ENCODE measurements at places on chromosomes 16 and 17.

GRCh38 chr16:6482696-6483468, 849.8 kb upstream of the RBFOX1 start:
- no peak for DNase-seq

- DNase-seq: no peak
Observed at GRCh38 chr16:89584768-89585549, 9.4 kb downstream of the CPNE7 start.

DNA sequence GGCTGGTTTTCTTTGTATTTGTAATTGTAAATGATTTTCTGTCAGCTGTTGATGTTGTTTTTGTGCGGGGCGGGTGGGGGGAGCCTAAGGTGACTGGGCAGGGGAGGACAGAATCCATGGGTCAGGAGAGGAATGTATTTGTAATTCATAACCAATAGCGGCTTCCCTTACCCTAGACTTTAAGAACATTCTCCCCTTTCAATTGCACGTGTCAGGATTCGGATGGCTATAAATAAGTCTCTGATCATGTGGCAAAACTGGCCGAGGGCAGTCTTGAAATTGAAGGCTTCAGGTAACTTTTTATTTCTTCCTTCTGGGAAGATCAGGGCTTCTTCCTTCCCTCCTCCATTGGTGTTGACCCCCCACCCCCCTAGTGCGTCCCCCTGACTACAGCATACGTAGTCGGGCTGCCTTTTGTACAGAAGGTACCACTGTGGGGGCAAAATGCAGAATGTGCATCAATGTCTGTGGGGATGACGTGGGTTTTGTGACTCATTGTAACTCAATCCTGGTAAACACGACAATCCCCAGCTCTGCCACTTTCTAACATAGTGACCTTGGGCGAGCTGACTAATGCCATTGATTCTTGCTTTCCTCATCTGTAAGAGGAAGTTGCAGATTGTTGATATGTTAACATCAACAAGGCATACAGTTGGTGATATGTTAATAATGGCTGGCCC, 16.2 kb downstream of the MARCHF10 start:
- no peak for DNase-seq

DNA sequence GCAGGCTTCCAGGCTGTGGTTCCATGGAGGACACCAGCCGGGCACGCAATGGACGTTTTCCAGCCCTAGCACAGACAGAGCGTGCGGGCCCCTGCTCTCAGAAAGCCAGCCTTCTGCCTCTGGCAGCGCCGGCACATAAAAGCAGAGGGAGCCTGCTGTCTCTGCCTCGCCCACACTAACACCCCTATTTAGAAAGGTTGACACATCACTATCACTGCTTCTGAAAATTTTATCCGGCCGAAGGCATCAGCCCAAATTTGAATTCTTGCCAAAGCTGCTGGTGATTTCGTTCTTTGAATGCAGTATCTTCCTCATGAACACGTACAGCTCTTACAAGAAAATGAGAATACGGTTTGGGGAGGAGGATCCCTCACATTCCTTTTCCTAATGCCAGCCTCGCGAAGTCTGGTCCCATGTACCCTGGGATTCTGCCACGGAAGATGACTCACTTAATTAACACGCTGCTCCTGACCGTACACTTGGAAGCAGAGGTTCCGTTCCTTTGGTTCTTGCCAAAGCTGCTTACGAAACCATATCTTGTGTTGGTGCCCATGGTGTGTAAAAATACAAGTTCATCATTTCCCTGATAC, 1.3 kb upstream of the RAB11FIP3 start:
- DNase-seq: no peak

DNA sequence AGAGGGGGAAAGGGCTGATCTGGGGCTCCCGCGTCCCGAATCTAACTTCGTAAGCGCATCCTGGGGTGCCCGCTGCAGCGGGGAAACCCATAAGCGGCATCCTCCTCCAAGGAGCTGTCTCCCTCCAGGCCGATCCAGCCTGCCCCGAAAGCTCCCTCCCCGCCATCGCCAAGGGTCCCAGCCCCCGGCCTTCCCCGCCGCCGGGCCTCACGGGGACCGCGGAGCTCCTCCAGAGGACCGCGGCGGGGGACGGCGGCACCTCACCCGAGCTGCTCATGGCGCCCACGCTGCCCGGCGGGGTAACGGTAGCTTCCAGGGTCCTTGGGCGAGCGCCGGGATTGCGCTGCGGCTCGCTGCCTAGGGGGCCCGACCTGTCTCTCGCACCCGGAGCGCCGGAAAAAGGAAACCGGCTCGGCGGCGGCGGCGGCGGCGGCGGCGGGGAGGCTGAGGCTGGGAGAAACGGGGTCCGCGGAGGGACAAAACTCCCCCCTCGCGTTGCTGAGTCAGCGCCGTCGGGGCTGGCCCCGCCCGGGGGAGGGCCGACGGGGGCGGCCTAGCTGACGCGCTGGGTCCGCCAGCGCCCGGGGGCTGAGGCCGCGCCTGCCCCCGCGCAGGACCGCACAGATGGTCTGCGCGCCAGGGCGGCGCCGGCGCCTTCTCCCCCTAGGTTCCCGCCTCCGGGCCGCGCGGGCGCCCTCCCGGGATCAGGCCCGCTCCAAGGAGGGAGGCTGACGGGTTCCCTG, at the start of gene BLMH:
TSS of gene BLMH (minus strand) at position 402 of the 743 bp plus-strand sequence. CDS start at position 277, 125 bp downstream.
- peak; percentile 91 for DNase-seq

DNA sequence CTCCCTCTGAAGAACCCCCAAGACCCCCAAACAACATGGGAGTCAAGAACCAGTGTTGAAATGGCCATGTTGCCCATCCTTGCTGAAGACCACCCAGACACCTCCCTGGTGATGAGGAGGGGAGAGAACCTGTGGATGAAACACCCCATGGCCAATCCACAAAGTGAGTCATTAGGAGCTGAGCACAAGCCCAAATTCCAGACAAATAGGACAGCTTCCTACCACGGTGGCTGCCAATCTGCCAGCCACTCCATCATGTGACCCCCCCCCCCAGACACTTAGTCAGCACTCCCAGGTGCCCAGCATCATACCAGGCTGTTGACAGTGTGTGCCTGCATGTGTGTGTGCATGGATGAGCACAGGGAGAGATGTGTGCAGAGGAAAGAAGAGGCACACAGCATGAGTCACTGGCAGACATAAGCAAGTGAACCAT, 26.4 kb upstream of the RPL38 start:
- DNase-seq: no peak

DNA sequence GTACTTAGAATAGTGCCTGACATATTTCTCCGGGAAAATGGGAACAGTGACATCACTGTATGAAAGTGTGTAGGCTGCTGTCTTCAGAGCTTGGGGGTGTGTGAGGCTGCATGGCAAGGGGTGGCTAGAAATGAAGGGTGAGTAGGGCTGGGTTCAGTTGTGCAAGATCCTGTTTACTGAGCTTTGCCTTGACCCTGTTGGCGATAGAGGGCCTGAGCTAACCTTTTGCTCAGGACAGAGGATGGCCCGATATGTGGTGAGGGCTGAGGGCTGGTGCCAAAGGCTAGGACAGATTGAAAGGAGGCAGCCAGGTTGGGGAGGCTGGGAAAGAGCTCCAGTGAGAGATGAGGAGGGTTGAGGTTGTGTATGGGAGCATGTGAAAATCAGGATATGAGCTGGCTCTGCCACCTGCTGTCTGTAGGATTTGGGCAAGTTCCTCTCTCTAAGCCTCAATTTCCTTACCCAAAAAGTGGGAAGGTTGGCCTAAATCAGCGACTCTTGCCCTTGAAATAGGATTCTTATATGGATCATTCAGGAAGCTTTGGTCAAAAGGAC, 6.0 kb upstream of the CCL1 start:
- no peak for DNase-seq

GRCh38 chr17:75611851-75612429, 21.3 kb upstream of the SMIM5 start:
- DNase-seq: no peak

- no peak for DNase-seq
Observed at GRCh38 chr16:30541502-30542329, 7.1 kb upstream of the ZNF747 start.

GRCh38 chr17:14048169-14048568, 21.1 kb upstream of the COX10 start:
- no peak for DNase-seq

DNA sequence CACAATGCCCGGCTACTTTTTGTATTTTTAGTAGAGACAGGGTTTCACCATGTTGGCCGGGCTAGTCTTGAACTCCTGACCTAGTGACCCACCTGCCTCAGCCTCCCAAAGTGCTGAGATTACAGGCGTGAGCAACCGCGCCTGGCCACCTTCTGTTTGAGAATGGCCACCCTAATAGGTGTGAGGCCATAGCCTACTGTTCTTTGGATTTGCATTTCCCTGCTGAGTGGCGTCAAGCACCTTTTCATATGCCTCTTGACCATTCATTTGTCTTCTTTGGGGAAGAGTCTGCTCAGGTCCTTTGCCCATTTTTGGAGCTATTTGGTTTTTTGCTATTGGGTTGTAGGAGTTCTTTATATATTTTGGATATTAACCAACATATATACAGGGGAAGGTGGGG, 276.7 kb downstream of the PARN start:
- DNase-seq: no peak

DNA sequence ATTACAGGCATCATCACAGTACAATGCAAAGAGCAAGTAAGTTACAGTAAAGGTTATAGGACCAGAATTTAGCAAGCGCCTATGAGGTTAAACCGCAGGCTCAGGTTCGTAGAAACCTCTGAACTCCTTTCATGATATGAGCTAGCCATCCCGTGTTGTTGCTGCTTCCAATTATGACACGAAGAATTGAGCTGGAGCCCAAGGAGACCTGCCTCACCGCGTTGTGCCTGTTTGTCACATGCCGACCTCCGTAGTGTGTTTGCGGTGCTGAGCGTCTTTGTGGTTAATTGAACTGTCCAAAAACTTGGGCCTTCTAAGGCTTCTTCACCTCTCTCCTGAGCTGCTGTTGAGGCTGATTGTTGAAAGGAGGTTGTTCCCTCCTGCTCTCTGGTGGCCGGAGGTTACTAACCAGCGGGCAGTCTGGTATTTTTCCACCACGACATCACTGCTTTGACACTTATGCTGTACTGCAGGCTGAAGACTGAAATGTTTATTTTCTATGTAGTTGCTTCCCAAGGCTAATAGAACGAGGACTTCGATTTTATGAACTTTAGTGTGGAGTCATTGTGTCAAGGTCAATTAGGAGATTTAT, 67.5 kb downstream of the SEC14L1 start:
- DNase-seq: no peak

DNA sequence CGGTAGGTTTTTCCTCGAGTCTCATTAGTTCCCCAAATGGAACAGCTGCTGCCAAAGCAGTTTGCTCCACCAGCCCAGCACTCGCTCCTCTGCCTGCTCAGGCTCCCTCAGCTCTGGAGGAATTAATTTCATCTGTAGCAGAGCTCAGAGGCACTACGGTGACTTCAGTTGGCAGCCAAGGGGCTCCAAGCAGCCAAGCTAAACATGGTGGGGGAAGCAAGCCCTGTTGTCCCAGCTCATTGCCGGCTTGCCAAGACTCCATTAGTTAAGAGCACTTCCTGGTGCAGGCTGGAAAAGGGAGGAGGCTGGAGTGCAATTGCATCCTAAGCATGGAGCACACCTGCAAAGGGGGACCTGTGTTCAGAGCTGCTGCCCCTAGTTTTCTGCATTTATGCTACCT, 78.7 kb upstream of the GPRC5B start:
- no peak for DNase-seq

DNA sequence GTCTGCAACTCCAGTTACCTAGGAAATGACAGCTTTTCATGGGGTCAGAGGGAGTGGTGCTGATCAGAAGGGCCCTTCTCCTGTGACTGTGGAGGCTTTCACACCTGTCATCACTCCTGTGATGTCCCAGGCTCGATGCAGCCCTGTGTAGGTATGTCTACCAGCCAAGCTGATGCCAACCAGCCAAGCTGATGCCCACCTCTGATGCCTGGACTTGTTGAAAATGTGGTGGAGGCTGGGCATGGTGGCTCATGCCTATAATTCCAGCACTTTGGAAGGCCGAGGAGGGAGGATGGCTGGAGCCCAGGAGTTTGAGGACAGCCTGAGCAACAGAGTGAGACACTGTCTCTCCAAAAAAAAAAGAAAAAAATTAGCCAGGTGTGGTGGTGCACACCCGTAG, 33.7 kb upstream of the RGS9 start:
- DNase-seq: no peak

GRCh38 chr16:74501484-74502478, 80.5 kb upstream of the CLEC18B start:
- DNase-seq: no peak

DNA sequence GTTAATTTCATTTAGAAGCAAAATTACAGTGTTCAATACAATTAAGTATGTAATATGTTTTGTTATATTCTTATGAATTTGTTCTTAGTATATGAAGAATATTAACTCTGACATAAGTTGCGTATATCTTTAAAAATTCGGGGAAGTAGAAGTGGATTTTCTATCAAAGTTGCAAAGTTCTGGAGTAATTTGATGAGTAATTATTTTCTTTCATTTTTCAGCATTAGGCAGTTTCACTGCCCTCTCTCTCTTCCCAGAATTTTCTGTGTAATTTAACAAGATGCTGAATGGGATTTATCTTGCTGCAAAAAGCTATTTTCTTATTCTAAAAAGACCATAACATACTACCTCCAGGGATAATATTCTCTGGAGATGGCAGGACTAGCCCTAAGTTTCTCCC, 8.9 kb upstream of the CCL18 start:
- no peak for DNase-seq

GRCh38 chr17:28405632-28406472, at the start of gene SLC46A1:
Gene SLC46A1, minus strand, starts transcription at chr17:28406212. Its CDS starts 98 bp downstream, at chr17:28406114.
- peak; percentile 80 for DNase-seq

DNA sequence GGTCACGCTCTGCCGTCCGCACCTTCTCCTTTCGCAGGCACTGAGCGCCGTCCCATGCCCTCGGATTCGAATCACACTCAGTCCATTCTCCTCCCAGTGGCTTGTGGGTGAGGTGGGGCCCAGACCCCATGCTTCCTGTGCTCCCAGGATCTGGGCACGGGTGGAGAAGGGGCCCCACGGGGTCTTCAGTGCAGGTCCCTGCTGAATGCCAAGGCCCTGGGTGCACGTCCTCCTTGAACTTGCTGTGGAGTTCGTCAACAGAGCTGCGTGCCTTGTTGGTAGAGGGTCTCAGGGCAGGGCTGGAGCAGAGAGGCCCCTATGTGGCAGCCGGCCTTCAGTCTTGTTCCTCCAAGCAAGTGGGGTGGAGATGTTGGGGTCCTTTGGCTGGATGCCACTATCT, 7.3 kb upstream of the MC1R start:
- no peak for DNase-seq

DNA sequence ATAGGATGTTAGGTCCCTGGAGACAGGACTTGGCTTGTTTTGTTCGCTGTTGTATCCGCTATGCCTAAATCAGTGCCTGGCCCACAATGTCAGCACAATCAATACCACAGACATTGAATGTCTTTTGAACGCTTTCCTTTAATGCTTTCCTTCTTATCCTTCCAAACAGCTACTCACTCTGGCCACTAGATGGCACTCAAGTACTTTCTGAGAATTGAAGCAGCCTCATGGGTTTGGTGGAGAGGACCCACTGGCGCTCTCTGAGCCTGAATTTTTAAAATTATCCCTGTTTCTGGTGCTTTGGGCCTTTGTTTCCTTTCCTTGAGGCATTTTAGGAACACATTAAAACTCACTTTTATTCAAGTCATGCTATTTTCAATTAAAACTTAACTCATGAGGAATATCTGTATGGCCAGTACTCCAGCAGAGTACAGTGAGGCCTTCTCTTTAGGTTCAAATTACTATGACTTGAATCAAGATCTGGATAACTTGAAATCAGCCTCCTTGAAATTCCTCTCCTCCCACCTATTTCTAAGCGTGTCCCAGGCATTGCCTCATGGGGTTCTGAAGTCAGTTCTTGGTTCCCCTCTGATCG, 3.2 kb upstream of the NLRP1 start:
- no peak for DNase-seq
